ENCODE measurements at places on chromosomes 4 and X.

GRCh38 chr4:24315056-24315455 lies 269.3 kb downstream of the DHX15 start:
- DNase-seq: no peak

DNA sequence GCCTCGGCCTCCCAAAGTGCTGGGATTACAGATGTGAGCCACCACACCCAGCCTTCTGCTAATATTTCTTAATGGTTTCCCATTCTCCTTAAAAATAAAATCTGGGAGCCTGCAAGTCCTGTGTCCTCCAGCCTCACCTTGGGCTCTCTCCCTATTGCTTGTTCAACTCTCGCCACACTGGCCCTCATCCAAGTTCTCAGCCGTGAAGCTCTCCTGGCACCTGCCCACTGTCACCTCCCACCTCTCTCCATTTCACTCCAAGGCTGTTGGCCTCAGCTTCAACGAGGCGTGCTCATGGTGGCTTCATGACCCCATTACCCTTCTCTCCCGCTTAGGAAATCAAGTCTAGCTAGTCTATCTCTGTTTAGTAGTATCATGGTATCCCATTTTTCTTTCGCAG lies 9.5 kb upstream of the ETNPPL start:
- DNase-seq: no peak

GRCh38 chr4:26360864-26361263 lies 40.0 kb downstream of the RBPJ start:
- DNase-seq: no peak

- DNase-seq: no peak
Observed at GRCh38 chr4:110061076-110061475, 137.3 kb downstream of the ELOVL6 start.

DNA sequence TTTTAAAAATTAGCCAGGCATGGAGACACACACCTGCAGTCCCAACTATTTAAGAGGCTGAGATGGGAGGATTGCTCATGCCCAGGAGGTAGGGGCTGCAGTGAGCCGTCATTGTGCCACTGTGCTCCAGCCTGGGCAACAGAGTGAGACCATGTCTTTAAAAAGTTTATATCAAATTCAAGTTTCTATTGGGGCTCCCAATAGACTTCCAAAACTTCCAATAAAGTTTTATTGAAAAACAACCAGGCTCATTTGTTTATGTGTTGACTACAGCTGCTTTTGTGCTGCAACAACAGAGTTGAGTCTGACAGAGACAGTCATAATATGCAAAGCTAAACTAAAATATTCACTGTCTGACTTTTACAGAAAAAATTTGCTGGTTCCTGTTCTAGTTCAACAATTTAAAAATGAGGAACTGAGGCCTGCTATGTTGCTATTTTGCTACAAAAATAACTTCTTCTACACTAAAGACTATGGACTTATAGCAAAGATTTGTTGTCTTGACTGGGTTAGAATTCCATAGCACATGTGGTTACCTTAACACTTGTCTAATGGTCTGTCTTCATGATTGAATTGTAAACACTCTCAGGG lies 63.3 kb upstream of the RELL1 start:
- DNase-seq: no peak

DNA sequence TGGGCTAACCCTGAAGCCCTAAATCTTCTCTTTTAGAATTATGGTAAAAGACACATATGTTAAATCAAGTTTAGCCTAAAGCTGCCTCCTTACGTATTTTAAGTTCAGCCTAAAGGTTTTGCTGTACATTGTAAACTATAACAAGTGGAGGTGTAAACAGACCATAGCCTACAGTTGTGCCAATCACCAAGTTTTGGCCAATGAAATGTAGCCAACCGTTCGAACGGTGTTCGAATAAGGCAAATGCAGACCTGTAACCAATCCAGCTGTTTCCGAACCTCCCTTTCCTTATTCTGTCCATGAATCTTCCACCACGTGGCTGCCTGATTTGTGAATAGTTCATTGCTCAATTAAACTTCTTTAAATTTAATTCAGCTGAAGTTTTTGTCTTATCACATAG lies 52.1 kb upstream of the TBC1D9 start:
- DNase-seq: no peak

DNA sequence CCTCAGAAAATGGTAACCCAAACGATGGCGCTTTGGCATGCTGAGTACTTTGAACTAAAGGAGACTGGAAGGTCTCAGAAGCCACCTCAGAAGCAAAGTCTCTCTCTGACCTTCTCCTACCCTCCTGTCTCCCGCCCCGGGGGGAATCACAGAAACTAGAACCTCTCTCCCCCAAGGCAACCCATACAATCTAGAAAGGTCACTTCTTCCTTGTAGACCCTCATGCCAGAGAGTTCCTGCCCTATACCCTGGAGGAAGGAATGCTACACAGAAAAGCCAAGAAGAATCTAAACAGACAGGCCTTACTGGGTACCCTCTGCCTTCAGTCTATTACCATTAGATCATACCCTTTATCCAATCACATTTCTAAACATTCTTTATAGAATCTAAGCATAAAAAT lies 8.5 kb downstream of the PLAC1 start:
- DNase-seq: no peak

- no peak for DNase-seq
Observed at GRCh38 chr4:102170910-102171309, 174.4 kb downstream of the SLC39A8 start.

DNA sequence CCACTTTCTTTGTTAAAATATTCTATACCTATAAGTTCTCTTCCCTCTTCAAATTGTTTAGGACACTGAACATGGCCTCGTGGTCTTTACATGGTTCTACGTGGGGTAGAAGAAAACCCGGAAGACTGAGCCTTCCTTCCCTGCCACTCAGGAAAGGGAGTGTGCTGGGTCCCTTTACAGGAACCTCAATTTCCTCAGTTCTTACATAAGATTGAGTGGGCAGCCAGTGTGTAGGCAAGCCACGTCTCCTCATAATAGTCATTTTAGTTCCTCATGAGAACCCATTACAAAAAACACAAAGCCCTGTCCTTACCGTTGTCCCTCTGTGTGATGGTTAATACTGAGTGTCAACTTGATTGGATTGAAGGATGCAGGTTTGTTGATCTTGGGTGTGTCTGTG lies 28.7 kb upstream of the SMIM10L2A start:
- DNase-seq: no peak

- DNase-seq: no peak
Observed at GRCh38 chrX:101774340-101774739, 114.7 kb upstream of the ARMCX2 start.

DNA sequence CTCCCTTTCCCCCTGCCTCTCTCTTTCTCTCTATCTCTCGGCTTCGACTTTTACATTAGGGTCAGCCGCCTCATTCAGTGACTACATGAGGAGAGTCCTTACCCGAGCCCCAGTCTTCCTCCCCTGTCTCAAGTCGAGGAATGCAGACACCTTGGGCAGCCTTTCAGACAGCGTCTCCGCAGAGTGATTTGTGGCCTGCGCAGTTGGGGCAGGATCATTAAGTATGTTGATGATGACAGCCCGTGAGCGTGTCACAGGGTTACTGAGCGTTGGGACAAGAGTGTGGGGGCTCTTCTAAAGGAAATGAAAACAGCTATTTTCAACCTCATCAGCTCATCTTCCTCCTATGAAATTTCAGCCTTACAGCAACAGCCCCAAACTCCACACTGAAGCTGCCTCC lies 312.1 kb upstream of the GATB start:
- no peak for DNase-seq

GRCh38 chr4:145736241-145736831 lies 56.4 kb downstream of the C4orf51 start:
- no peak for DNase-seq

DNA sequence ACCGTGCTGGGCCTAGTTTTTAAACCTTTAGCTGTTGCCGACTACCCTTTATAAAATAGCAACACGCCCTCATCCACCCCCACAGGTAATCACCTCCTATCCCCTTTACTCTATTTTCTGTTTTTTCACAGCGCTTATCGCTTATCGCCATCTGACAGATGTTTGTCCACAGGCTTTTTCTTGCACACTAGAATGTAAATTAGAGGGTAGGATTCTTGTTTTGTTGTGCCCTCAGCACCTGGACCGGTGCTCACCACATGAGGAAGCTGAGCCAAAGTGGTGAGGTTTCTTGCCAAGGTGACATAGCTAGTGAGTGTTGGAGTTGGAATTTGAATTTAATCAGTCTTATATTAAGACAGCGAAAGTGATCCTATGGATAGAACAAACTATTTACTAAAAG lies 2.9 kb upstream of the RBBP7 start:
- DNase-seq: no peak

DNA sequence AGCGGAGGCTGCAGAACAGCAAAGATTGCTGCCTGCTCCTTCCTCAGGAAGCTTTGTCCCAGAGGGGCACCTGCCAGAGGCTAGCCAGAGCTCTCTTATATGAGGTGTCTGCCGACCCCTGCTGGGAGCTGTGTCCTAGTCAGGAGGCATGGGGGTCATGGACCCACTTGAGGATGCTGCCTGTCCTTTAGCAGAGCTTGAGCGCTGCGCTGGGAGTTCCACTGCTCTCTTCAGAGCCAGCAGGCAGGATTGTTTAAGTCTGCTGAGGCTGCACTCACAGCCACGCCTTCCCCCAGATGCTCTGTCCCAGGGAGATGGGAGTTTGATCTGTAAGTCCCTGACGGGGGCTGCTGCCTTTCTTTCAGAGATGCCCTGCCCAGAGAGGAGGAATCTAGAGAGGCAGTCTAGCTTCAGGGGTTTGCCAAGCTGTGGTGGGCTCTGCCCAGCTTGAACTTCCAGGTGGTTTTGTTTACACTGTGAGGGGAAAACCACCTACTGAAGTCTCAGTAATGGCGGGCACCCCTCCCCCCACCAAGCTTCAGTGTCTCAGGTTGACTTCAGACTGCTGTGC lies 10.9 kb downstream of the DCK start:
- DNase-seq: peak; percentile 60

GRCh38 chr4:155667568-155668511 lies 1.2 kb downstream of the GUCY1A1 start:
- peak; percentile 39 for DNase-seq

- no peak for DNase-seq
Observed at GRCh38 chr4:82918091-82918490, 17.6 kb downstream of the THAP9 start.

DNA sequence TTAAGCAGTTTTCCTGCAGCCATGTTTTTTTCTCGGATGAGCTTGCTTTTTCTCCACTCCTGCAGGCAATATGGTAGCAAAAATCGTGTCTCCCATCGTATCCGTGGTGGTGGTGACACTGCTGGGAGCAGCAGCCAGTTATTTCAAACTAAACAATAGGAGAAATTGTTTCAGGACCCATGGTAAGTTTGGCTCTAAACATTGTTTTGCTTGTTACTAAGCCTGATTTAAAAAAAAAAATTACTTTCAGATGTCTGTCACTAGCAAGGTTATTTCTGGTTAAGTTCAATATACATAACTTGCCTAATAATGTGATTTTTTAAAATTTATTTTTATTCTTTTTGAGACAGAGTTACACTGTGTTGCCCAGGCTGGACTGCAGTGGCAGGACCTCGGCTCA lies 17.5 kb upstream of the GYG2 start:
- no peak for DNase-seq

DNA sequence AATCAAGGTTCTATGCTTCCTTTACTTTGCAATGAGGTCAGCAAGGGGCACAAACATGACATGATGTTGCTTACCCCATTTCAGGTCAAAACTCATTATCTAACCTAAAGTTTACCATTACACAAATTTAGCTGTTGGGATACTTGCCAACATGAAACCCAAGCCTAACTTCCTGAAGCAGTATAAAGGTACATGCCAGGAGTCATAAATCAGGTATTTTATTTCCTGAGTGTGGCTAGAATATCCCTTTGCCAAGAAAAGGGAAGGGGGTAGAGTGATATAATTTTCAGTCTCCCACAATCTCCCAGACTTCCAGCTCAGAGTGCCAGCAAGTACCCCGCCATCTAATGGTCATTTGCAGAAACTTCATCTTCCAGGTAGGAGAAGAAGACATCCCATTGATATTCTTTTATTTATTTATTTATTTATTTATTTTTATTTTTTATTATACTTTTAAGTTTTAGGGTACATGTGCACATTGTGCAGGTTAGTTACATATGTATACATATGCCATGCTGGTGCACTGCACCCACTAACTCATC lies 136.6 kb downstream of the NEXMIF start:
- no peak for DNase-seq

- no peak for DNase-seq
Observed at GRCh38 chr4:6492861-6493657, 20.6 kb upstream of the PPP2R2C start.

All from activated T-cell treated with anti-CD3 and anti-CD28 coated beads, Interleukin-2, amount 50 U/mL, for 24 hours (primary cell).